Trophoblast cell (in vitro differentiated cells and primary cell): ENCODE measurements at places on chromosomes 3 and 15.
A peak's percentile ranks its signal among the peaks of the same experiment; 100 is the strongest.

DNA sequence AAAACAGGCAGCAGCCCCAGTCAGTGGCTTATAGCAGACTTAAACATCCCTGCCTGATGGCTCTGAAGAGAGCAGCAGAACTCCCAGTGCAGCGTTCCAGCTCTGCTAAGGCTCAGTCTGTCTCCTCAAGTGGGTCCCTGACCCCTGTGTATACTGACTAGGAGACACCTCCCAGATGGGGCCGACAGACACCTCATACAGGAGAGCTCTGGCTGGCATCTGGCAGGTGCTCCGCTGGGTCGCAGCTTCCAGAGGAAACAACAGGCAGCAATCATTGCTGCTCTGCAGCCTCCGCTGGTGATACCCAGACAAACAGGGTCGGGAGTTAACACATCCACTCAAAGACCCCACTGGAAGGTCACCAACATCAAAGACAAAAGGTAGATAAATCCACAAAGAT, 93.5 kb downstream of the RFX7 start:
- DNase-seq, result no peak

GRCh38 chr3:128597900-128598299, 52.7 kb downstream of the RPN1 start:
- peak; percentile 71 for DNase-seq

DNA sequence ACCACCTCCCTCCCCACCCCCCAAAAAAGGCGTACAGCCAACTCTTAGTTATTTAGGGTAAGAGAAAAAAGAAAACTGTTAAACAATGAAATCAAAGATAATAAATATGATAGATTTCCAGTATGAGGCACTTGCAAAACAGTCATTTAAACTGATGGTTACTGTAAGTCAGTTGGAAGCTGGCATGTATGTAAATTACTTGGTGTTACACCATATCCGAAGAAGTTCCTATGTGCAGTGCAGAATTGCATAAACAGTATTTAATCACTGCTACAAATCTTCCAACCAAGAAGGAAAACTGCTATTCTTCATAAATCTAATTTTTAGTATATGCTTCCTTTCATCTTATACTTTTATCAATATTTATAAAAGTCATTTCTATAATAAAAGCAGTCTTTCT, 62.0 kb downstream of the LEO1 start:
- no peak for DNase-seq

DNA sequence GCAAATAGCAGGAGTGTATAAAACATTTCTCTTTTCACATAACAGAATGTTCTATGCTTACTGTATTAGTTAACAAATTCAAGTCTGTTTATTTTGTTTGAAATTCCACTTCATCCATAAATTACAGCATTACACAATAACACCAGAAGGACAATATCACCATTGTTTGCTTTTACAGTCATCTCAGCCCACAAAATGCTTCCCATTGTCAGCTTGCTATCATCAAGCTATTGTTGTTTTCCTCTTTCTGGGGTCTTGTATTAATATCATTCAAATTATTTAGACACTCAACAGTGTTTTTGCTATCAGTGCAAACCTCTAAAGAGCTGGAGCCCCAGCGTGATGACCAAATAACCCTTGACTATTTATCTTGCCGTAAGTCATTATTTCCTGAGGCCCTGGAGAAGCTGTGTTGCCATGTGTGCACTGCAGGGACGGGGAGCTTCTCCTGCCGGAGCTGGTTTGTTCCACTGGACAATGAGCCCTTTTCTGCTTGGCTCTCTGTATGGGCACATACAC, 1.1 kb downstream of the SAMMSON start:
- no peak for DNase-seq

- no peak for DNase-seq
Measured at GRCh38 chr3:134797057-134797740, 2.1 kb downstream of the EPHB1 start.

GRCh38 chr3:128319741-128320141, 146.9 kb downstream of the DNAJB8 start:
- DNase-seq, result no peak

- DNase-seq, result no peak
Measured at GRCh38 chr15:95281470-95281869, 1049.0 kb upstream of the NR2F2 start.

DNA sequence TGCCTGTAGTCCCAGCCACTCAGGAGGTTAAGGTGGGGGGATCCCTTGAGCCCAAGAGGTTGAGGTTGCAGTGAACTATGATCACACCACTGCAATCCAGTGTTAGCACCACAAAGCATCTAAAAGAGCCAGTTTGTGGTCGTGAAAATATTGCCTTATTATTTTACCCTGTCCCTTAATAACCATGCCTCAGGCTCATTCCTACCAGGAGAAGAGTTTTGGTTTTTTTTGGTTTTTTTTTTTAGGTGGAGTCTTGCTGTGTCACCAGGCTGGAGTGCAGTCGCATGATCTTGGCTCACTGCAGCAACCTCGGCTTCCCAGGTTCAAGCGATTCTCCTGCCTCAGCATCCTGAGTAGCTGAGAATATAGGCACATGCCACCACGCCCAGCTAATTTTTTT, 17.9 kb upstream of the AVEN start:
- peak; percentile 82 for DNase-seq

GRCh38 chr15:100829457-100829856, 50.2 kb upstream of the ALDH1A3 start:
- no peak for DNase-seq

DNA sequence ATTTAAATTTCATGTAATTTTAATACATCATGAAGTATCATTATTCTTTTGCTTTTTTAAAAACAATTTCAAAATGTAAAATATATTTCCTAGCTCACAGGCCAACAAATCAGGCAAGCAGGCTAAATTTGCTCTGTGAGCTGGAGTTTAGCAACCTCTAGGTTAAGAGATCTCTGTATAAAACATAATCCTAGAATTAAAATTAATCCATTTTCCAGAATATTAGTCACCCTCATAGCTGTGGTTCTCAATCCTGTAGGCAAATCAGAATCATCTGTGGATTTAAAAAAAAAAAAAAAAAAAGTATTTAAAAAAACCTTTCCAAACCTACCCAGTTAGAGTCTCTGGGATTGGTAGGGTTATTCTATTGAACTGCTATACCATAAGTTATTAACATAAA, 209.7 kb downstream of the MINAR1 start:
- DNase-seq, result no peak

DNA sequence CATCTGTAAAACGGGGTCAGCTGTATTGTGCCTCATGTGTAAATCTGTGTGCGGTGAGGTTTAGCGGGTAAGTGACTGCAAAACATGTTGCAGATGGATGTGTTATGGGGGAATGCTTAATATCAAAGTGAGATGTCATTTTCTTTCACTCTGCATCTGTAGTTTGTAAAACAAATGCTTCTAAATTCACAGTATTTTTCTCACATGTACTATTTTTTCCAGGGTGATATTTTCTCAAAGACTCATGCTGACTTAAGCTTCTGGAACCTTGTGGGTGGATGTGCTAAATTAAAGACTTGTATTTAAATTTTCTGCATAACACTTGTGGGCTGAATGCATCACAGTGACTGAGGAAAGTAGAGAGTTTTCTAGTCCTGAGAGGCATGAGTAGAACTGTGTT, 115.2 kb upstream of the TP63 start:
- DNase-seq, result no peak

- DNase-seq, result peak; percentile 91
Measured at GRCh38 chr3:186614597-186615483, 2.0 kb downstream of the AHSG start.

DNA sequence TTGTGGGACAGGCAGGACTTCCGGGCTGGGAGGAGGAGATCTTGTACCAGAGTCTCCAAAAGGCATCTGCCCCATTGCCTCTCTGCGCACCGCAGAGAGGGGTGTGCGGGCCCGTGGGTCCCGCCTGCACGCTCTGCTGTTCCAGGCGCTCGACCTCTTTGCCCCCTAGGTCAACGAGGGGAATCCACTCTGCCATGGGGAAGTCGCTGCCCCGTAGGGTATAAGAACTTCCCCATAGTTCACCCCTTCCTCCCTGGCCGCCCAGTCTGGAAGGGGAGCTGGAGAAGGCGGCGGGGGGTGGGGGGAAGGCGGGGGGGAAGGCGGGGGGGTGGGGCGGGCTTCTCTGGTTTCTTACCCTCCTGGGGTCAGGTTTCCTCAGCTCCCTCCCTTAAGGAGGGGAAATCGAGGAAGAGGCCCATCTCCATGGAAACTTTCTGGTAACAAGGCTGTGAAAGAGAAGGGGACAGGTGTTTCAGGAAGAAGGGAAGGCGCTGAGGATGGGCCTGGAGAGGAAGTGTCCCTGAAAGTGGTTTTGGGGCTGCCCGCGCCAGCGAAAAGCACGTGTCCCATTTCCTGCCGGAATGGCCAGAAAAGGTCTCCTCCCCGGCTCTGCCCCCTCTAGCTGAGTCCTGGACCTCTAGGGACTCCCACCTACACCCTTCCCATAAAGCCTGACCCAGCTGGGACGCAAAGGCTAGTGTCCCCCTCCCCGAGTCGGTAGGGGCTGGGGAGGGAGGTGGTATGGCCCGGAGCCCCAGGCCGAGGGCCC, 27.5 kb downstream of the NR1I2 start:
- no peak for DNase-seq

- DNase-seq, result no peak
Measured at GRCh38 chr15:40002295-40002694, 36.7 kb downstream of the SRP14 start.

DNA sequence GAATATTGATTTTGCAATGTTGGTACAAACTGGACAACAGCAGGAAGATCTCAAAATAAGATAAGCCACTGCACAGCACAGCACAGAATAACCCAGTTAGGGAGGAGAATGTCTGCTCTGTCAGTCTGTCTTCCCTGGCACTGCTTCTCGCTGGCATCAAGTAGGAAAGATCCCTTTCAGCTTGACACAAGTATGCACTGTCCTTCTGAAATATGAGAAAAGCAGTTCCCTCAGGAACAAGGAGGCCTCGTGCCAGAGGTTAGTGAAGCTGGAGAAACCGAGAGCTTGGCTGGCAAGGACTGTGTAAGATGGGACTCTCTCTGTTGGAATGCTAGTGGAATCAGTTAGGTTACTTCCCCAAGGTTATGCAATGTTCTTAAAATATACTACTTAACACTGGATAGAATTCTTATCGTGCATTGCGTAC, 59.1 kb downstream of the FMN1 start:
- DNase-seq, result peak; percentile 70

DNA sequence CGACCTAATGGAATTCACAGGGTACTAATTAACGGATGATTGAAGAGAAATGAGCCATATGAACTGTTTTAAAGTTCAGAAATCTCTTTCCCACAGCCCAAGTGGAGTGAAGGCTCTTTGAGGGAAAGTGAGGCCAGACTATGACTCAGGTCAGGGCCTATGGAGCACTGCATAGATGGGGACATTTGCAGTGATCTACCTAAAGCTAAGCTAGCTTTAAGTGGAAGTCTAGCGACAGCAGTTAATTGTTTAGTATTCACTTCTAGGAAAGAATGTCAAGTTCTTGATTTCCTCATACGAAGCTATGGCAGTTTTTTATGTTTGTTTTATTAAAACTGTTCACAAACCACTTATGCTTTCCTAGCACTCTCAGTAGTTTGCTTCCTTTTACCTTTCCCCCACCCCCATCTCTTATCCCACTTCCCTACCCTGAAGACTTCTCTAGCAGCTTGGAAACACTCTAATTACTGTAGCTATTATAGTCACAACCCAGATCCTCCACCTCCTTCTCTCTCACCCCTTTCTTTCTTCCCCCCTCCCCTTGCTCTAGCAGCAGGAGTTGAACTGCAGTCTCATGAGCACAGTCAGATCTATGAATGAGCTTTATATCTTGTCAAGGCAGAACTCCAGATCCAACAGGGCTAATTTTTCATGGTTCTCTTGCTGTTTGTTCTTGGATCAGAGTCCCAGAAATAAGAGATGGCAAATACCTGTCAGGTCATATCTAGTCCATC, 6.2 kb downstream of the ZNF609 start:
- no peak for DNase-seq

DNA sequence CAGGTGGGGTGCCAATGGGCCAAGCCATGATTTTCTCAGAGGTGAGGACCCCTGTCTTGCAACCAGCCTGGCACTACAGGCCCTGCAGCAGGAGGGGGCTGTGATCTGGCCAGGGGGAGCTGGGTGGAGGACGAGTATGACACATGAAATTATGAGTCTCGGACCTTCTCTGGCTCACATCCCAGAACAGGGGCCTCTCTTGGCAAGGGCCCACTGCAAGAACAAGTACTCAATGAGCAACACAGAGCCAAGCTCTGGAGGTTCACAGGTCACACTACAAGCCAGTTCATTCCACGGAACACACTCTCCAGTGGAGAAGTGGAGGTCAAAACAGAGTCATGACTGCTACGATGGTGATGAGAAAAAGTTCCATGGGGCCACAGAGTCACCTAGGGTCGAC, 28.3 kb downstream of the CCDC32 start:
- DNase-seq, result no peak

DNA sequence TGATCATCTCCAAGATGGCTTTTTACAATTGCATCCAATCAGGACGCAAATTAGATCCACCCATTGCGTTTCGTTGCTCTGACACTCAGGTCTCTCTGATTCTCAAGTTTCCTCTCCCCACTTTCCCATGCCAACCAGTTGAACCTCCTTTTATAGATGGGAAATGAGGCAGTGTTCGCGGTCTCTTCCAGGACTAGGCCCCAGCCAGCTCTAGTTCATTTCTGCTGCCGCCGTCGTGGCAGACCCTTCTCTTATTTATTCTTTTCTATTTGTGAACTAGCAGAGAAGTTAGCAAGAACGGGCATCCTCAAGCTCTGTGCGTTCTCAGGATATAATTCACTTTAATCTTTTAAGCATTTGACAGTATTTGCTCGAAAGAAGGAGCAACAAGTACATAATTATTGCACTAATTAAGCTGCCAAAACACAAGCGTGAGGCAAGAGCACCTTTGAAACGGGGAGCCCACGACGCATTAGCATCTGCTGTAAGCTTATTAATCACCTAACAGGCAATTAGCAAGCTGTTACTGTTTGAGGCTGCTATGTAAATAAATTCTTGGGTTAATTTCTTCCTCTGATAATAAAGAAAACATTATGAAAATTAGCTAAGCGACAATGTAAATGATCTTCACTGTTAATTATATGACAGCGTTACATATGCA, 246.4 kb upstream of the TLE3 start:
- DNase-seq, result no peak

GRCh38 chr3:99865321-99865720, 47.7 kb downstream of the CMSS1 start:
- DNase-seq, result no peak

DNA sequence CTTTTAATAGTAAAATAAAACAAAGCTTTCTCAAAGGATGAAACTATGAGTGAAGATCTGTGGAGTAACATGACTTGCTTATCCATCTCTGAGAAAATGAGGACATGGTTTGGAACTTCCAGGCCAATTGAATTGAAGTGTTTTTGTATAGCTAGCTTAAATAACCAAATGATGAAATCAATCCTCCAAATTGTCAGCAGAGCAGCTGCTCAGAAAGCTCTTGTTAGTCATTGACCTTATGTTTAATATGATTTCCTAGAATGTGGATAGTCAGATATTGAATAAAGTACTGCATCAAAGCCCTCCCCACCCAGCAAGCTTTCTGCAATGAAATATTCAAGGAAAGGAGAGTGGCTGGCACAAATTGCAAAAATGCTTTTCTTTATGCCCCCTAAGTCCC, 437.2 kb downstream of the MFSD1 start:
- no peak for DNase-seq

GRCh38 chr3:109927161-109927560, 589.8 kb upstream of the DPPA4 start:
- DNase-seq, result peak; percentile 93
